ENCODE measurements at places on chromosomes 5 and 9. TPM values are rescaled to one million over a fixed set of nuclear protein-coding genes. Genes with fewer than 3 reads are reported as not detected.

DNA sequence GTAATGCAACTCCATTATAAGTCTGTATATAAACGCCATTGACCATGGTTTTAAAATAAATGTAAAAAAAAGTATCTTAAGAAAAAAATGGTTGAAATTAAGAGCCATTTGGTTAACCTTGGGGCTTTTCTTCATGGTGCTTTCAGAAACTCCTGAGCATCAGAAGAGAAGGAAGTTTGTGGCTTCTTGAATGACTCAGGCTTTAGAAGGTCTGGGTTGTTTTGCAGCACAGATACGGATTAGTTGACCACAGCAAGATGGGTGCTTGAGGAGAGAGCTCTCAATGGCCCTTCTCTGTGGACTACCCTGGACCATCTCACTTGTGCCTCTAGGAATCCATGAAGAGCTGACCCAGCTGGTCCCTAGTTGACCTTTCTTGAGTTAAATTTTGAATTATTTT is 189.5 kb downstream of the TMEM38B start:
- DNase-seq, result no peak

GRCh38 chr5:126492939-126493338 is 69.7 kb downstream of the GRAMD2B start:
- no peak for DNase-seq

DNA sequence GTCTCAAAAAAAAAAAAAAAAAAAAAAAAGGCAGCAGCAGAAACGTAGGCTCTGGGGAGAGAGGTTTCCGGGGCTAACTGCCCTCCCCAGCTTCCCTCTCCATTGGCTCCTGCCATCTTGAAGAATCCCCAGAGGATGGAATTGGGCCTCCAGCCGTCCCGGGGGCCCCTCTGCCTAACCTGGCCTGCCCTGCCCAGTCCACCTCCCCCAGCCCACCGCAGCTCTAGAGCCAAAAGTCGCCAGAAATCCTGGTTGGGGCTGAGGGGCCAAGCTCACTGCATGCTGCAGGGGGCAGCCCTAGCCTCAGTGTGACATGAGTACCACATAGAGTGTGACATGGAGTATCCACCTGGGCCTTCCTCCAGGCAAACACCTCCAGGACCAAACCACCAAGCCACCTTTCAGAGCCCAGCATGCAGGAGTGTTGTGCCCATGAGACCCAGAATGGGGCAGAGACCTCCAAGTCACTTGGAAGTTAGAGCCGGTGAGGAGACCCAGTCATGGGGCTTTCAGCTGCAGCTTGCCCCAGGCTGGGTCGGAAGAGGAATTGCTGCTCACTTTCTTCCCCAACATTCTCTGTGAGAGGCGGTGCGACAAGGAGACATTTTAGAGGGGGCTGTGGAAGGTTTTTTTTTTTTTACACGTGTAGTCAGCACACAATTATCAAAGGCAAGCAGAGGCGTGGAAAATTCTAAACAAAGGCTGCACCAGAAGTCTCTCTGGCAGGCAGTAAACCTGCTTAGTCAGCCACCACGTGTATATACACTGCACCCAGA is 17.6 kb downstream of the CD74 start:
- DNase-seq, result no peak

- DNase-seq, result no peak
Measured at GRCh38 chr5:50325237-50325832, 115.8 kb downstream of the EMB start.

GRCh38 chr5:10553476-10553875 is 10.4 kb upstream of the ANKRD33B start:
- no peak for DNase-seq

DNA sequence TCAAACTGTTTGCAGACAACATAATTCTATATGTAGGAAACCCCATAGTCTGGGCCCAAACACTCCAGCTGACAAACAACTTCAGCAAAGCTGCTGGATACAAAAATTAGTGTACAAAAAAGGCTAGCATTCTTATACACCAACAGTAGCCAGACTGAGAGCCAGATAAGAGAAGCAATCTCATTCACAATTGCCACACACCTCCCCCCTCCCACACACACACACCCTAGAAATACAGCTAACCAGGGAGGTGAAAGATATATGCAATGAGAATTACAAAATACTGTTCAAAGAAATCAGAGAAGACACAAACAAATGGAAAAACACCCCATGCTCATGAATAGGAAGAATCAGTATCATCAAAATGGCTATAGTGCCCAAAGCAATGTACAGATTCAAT is 9.0 kb downstream of the MTREX start:
- DNase-seq, result no peak

DNA sequence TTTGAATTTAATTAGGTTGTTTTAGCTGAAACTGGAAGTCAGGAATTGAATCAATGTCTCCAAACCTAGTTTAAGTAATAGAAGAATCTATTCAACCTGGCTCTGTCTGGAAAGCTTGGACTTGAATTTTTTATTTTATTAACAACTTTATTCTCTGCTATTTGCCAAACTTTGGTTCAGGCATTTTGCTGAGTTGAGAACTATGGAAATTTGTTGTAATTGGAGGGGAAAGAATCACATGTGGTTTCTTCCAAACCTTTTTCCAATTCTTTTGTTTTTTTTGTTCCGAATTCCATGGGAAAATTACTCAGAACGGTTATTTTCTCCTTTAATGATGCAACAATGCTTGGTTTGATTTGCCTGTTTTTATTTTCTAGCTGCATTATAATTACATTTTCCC is 98.2 kb upstream of the RPS23 start:
- no peak for DNase-seq

GRCh38 chr5:137389042-137389441 is 110.1 kb downstream of the SPOCK1 start:
- DNase-seq, result no peak

DNA sequence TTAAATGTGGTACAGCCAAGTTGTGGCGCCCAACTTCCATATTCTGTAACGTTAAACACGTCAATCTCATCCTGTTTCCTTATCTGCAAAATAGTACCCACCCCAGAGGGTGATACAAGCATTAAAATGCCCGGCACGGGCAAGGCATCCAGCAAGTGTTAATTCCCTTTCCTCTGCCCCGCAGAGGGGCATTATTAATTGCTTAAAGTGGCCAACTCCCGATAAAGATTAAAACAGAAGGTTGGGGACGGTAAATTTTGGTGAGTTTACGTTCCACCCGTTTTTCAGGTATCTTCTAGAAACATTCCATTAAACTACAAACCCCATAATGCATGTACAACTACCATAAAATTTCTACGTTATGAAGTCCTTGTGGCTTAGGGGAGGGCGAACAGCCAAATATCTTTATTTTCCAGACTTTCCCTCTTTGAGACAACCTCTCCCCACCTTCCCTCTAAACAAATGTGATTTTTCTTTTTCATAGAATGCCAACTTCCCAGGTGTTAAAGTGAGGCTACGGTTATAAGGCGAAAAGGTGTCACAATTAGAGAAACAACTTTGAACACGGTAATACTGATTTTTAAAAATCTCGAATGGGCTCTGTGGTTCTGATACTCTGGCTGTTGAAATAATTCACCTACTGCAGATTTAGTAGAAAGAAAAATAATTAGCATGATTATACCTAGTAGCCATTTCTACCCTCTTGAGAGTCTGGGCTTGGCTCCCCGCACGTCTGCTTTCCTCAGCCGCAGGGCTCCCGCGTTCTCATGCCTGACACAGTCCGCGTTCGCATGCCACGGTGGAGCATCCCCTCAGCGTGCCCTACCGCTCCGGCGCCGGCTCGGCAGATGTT is 1.2 kb upstream of the GPBP1 start:
- DNase-seq, result peak; percentile 36

DNA sequence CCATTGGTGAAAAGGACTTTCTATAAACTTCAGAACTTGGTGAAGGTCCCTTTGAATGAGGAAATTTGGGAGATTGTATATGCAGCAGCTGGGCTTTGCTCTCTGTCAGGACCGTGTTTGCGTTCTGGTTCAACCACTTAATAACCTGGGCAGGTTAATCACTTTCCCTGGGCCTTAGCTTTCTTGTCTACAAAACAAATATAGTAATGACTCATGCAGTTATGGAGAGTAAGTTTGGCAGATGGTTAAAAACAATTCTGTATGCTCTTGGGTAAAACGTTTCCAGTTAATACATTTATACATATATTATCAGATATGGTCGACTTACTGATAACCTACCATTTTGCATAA is 197.0 kb downstream of the ARHGEF28 start:
- no peak for DNase-seq

- DNase-seq, result no peak
Measured at GRCh38 chr5:2751592-2752021, at the start of gene IRX2. TSS of gene IRX2 (minus strand) at chr5:2751677. CDS start at chr5:2751413, 264 bp downstream.

DNA sequence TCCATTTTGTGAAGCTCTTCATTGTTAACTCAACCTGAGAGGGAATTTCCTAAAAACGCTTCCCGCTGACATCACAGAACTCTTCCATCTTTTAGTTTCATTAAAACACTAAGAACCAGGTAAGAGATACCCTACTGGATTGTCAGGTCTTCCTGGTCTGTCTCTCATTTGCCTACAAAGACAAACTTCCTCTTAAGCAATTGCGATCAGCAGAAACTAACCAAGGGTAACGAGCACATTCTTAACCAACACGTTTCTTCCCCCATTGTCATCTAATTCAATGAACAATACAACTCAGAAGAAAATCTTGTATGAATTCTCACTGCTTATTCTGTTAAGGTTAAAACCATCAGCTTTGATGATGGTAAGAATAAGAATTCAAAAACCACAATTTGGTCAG is 6.6 kb downstream of the FBXW11 start:
- no peak for DNase-seq

- DNase-seq, result no peak
Measured at GRCh38 chr9:69933445-69933844, 110.2 kb upstream of the MAMDC2 start.

DNA sequence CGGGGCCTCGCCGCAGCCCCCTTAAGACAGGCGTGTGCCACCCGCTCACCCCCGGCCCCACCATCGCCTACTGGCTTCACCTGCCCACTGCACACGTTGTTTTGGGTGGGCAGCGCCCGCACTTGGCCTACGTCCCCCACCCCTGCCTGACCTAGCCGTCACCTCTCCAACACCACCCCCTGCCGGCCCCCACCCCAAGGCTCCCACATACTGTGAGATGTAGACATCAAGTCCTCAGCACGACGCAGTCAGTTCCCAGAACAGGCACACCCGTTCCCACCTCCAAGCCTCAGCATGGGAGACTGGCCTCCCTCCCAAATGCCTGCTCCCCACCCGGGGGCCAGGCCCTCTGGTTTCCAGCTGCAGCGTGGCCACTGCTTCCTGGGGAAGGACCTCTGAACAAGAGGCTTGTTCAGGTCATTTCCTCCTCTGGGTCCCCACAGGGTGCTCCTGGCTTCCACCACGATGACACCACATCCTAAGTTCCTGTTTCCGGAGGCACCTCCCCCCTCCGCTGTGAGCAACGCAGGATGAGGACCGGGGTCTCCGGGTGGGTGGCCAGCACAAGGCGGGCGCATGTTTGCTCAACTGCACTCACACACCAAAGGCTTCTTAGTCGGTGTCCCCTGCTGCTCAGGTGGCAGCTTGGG is 11.3 kb downstream of the DBN1 start:
- DNase-seq, result no peak

- no peak for DNase-seq
Measured at GRCh38 chr5:143898381-143898780, 86.4 kb downstream of the HMHB1 start.

- no peak for DNase-seq
Measured at GRCh38 chr5:57414857-57415256, 67.8 kb downstream of the ACTBL2 start.

- DNase-seq, result no peak
Measured at GRCh38 chr9:130935648-130936271, 3.3 kb downstream of the FIBCD1 start.

DNA sequence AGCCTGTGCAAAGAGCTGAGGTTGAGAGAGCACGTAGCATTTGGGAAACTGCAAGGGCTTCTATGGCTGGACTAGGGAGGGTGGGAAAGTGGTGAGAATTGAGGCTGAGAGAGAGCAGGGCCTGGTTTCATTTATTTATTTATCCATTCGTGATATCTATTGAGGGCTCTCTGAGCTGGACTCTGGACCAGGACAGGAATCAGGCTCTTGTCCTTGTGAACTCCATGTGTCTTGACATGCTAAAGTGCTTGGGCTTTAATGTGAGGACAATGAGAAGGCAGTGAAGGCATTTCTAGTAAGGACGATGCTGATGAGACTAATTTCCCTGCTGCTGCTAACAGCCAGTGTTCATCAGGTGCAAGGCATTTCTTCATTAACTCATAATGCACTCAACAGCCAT is 95.9 kb upstream of the KLF4 start:
- DNase-seq, result no peak

GRCh38 chr5:42908086-42908485 is 96.4 kb upstream of the SELENOP start:
- DNase-seq, result no peak

- DNase-seq, result no peak
Measured at GRCh38 chr5:121138495-121138907, 674.4 kb downstream of the PRR16 start.

- DNase-seq, result no peak
Measured at GRCh38 chr9:16254674-16255073, 615.8 kb downstream of the BNC2 start.

- DNase-seq, result no peak
Measured at GRCh38 chr9:35903049-35903448, 3.0 kb upstream of the HRCT1 start.

- DNase-seq, result no peak
Measured at GRCh38 chr9:38018241-38018957, 50.6 kb downstream of the SHB start.

DNA sequence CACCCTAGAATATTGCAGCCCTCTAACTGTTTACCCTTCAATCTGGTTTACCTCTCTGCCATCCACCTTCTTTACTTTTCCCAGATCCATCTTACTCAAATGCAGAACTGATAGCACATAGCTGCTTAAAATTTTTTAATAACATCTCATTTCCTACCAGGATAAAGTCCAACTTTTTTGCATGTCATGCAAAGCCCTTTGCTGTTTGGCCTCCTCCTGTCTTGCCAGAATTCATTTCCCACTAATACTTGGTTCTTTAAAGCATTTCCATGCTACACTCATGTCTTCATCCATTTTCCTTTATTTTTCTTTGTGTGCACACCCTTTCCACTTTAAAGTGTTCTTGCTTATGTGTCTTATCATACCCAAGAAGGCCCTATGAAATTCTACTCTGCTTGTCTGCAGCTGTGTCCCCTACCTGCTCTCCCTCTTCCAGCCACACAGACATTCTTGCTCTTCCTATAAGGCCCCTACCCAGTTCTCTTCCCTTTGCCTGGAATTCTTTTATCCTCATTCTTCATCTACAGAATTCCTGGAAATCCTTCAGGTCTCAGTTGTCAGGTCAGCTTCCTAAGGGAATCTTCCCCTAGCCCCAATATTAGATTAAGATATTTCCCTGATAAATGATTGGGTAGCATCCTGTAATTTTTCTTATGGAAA is 50.3 kb downstream of the TLE4 start:
- no peak for DNase-seq

Gene DCANP1
- total RNA-seq, result not detected

Gene TRIM23
- total RNA-seq, result 9.1 TPM

Gene DEPDC1B
- 3.8 TPM for total RNA-seq

Gene ANKRD34B
- total RNA-seq, result not detected

Gene SLF1
- total RNA-seq, result 3.4 TPM

Gene PCDHA12
- 1.3 TPM for total RNA-seq

Gene RALGPS1
- 15.3 TPM for total RNA-seq

Gene CAAP1
- total RNA-seq, result 14.6 TPM

Gene KCNIP1
- total RNA-seq, result not detected

Gene ARAP3
- 2.6 TPM for total RNA-seq

Gene CLIC3
- total RNA-seq, result 3.0 TPM

Gene PAIP2
- total RNA-seq, result 96.4 TPM

Data from omental fat pad (tissue), 4 donors.